ENCODE measurements at places on chromosomes 2 and 18.

DNA sequence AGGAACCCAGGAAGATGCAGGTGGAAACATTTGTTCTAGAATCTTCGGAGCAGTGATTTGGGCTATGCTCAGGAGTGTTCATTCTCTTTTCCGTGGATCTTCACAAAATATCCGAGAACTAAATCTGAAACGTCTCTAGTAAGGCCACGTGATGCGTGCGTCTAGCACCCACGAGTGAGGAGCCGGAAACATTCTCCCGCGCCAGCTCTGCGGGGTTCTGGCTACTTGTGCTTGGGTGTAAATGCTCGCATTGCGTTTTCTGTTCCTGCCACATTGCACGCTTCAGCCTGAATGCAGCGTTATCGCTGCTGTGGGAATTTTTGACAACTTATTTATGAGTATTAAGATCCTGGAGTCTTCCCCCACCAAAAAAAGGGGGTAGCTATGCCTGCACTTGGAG is 71.4 kb downstream of the KLHL29 start:
- no peak for DNase-seq

- peak; percentile 77 for DNase-seq
These were observed 232.8 kb downstream of the GRB14 start for GRCh38 chr2:164388511-164388910.

GRCh38 chr2:98897746-98898145 is 38.3 kb downstream of the CRACDL start:
- DNase-seq = no peak

GRCh38 chr2:8139668-8140200 is 542.1 kb upstream of the ID2 start:
- no peak for DNase-seq

DNA sequence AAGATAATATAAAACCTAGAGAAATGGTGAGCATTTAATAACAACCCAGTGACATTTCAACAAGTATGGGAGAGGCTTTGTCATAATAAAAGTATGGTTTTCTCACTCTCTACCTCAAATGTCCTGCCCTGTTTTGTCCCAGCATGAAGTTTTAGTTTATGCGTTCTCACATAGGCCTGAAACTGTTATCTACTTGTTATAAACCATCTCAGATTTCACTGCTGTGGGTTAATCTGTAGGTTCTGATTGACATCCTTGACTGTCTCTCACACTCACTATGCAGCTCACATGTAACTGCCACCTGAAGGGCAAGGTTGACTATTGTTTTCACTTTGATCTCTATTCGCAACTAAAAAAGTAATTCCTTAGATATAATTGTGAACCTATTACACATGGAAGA is 44.9 kb downstream of the ZEB2 start:
- DNase-seq = no peak

DNA sequence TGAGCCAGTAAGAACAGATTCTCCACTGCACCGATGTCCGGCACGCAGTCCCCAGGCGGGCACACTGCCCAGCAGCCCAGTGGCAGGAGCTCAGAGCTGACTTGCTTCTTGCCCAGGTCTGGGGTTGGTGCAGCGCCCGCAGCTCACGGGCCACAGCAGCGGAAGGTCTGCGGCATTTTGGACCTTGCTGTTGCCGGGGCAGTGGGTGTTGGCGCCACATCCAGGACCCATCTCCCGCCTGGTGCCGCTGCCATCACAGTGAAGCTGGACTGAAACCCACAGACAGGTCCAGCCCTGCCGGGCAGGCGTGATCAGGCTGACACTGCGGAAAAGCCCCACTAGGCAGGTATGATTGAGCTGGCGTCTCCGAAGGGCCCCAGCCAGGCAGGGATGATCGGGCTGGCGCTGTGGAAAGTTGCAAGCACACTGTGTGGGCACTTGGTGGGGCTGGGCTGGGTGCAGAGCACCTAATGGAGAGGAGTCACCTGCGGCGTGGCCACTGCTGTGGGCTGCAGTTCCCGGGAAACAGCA is 75.5 kb downstream of the SLC66A2 start:
- no peak for DNase-seq

DNA sequence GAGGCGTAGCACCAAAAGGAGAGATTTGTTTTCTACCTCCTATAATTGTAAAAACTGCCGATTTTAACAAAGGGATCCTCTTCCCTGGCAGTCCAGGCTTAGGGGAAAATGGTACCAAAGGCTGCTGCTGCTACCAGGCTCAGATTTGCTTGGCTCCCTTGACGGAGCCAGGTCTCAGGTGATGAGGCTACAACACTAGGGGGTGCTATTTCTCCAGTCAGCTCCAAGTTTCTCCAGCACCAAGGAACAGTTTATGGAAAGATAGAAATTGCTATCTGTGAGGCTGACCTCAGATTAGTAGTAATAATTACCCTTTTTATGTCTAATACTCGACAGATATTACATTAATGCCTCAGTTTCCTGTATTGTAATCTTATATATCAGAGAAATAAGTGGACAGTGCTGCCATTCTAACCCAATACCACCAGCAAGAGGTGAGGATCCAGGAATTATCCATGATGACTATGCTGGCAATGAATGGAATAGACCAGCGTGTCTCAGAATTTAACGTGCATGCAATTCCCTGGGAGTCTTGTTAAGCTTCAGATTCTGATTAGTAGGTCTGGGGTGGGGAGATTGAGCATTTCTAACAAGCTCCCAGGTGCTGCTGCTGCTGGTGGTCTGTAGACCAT is 111.3 kb downstream of the ESCO1 start:
- peak; percentile 37 for DNase-seq

DNA sequence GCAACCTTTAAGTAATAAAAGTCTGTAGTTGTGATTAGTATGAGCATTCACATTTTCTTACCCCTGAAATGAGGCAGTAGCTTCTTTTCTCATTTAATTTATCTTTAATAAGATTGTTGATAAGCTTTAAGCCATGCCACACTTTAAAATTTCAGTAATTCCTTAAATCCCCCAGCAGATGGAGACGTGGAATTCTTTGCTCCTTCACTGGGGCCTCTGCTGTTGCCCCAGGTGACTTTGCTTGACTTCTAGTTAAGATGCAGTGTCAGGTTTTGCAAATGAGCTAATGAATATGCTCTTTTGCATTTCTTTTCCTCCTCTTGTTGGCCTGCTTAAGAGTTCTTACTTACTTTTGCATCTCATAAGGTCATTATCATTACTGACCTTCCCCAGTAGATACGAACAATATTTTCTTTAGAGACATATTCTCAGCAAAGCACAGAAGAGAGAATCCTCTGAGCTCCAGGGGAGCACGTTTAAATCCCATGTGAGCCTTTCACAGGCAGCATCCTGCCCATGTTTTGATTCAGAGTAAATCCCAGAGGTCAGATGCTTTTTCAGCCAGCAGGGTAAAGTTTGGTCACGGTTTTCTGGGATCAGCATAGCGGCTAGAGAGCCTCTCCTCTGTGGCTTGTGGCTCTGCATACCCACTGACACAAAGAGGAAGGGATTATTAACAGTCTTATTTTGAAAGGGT is 222.9 kb downstream of the PTPRM start:
- peak; percentile 31 for DNase-seq

DNA sequence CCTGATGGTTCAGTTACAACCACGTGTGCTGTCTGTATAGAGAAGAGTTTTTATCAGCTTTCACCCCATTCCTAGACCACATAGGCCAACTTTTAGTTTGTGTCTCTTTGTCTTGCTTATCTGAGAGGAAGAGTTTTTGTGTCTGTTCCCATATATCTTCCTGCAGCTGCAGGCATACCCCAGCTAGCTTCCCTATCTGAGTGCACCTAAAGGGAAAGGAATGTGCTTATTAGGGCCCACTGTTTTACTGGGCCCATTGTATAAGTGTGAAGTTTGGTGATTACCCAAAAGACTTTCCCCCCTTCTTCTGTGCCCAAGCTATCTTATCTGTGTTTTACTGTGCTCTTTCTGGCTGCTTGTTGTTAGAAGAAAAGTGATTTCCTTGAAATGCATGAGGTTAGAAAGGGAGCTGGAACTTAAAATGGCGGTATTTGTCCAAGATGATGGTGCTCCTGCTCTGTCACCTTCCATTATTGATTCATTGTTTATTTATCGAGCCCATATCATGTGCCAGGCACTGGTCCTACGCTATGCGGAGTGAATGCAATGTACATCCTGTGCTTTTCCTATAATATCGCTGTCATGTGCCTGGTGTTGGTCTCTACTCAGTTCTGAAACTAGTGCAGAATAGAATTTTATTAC is 57.2 kb downstream of the NYAP2 start:
- no peak for DNase-seq

DNA sequence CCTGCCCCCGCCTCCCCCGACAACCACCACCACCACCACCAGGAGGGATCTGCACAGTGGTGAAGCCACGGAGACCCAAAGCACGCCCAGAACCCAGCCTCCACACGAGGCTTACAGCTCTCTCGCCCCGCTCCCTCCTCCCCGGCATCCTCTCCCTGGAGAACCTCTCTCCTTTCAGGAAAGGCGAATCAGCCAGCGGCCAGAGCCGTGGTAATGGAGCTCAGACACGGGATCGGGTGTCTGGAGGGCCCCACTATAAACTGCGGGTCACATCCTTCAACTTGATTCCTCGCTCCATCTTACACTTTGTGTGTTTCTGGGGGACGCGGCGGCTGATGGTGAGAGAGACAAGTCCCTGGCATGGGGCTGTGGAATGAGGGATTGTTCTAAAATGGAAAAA is 271.5 kb upstream of the SIX2 start:
- DNase-seq = no peak

DNA sequence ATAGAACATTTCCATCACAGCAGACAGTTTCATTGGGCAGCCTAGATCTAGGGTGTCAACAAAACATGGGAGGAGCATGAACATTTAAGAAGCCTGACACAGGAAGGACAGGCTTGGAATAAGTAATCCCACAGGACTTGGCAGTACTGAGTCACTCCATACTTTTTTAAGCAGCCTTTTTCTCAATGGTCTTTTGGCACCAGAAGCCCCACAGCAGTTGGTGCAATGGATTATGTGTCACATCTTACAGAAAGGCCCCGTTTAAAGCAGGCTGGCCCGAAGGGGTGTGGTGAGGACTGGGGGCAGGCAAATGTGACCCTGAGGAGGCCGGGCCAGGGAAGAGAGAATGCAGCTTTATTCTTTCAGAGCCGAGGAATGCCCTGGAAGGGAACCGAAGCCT is 26.6 kb downstream of the SPTBN1 start:
- DNase-seq = peak; percentile 61

DNA sequence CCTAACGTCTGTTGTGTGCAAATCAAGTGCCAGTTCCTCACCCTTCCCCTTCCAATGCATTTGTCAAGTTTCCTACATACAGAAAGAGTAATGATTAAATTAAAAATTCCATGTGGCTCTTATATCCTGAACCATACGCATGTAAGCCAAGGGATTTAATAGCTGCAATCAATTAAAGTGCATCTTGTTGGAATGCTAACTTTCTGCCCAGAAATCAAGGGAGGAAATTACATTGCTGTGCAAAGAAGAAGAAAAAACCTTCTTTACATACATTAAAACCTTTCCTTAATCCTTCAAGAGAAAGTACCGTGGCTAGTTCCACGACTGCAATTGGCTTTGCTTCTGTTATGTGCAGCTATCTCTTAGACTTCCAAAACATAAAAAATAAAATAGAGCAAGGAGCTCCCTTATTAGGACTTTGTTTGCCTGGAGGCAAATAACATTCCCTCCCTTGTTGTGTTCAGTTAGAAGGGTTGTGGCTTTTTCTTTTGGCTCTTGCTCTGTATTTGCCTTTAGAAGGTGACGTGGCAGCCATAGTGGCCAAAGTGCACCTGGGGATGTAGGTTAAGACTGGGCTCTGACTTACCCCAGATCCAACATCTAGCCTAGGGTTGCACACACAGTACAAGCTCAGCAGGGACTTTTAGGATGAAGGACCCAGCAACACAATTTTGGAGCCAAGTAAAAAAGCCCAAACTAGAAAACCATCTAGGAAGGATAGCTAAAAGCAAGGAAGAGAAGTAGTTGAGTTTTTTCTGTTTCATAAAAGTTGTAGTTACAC is 158.3 kb downstream of the ANTXR1 start:
- peak; percentile 44 for DNase-seq

- DNase-seq = no peak
These were observed 731.4 kb upstream of the HS6ST1 start for GRCh38 chr2:129050101-129050500.

GRCh38 chr2:33589444-33589843 is 9.7 kb downstream of the FAM98A start:
- DNase-seq = no peak

DNA sequence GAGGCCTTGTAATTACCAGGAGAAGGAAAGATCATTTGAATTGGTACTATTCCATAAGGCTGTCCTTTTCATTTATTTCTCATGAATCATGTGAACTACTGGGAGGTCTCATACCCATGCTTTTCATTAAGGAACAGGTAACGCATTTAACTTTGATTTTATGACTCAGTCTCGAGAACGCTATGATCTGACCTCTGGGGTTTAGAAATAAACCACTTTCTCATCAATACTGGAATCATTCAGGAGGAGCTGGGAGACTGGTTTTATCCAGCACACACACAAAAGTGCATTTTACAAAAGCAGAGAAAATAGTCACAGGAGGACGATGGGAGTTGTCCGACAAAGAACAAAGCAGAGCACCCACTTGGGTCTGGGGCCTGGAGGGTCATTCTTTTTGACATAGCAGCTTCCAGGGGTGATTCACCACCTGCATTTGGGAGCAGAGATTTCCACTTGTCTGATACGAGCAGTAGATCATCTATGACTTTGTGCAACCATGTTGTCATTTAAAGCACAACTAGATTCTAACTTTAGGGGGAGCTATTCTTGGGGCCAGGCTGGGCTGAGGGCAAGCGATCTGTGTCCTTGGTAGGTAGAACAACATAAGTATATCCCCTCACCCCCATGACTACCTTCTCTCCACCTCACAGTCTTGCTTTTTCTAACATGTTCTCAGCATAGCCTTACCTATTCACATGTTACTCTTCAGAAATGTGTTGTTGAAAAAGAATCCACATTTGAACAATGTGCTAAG is 95.9 kb upstream of the SCG2 start:
- no peak for DNase-seq

- no peak for DNase-seq
These were observed 66.5 kb upstream of the FIGN start for GRCh38 chr2:163802284-163802683.

- no peak for DNase-seq
These were observed 40.3 kb upstream of the FBXO11 start for GRCh38 chr2:47946593-47946992.

DNA sequence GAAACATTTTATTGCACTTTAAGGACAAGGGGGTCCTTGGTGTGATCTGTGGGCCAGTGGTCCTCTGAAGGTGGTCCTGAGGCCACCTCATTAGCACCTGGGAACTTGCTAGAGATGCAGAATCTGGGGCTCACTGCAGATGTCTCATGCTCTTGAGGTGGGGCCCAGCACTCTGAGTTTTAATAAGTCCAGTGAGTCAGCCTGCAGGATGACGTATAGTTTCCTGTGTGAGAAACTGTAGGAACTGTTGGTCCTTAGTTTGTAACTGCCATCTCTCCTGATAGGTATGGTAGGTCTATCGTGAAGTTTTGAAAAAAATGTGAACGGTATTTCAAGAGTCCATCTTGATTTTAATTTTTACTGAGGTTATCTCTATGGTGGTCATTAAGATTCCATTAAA is 2.8 kb downstream of the TRPM8 start:
- peak; percentile 68 for DNase-seq

- DNase-seq = no peak
These were observed 171.1 kb upstream of the UNC80 start for GRCh38 chr2:209600341-209601171.

- no peak for DNase-seq
These were observed 21.6 kb upstream of the ITM2C start for GRCh38 chr2:230843132-230843531.

- DNase-seq = no peak
These were observed 412.0 kb upstream of the TCF4 start for GRCh38 chr18:56000041-56000440.

Data from H4 (cell line).